ENCODE measurements at places on chromosomes 12 and 14.

DNA sequence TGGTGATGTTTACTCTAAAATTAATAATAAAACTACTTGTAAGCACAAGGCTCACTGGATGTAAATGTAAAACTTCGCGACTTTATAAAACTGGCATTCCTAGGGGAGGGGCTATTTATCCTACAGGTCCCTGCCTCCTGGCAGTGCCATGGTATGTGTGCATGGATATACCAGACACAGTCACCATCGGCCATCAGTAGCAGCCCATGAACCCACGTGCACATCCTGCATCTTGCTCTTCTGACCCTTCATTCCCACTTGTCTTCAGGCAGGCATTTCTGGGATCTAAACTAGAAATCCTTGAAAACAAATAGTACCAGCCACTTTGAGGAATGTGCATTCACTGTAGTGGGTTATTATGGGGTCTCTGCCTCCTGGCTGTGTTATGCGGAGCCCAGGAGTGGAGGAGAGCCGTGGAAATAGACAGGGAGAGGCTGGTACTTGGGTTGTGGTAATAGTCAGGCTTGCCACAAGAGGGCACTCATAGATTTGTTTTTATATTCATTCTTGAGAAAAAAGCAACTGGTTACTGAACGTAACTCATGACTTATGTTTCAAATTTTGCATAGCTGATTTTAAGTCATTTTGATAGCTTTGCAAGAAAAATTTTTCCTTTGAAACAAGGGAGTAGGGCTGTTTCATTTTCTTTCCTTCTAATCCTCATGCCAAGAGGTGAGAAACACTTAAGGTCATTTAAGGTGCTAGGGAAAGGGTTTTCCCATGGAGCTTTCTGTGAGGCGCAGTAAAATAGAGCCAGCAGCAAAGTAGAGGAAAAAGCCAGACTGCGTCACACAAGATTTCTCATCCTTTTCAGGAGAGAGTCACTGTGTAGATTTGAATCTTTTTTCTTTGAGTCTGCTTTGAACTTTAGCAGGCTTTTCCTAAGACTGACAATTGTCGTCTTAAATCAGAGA lies 17.4 kb upstream of the GALNT16 start:
- H3K27ac ChIP-seq, result no peak overlapping the region
- H3K4me3 ChIP-seq, result no peak overlapping the region

DNA sequence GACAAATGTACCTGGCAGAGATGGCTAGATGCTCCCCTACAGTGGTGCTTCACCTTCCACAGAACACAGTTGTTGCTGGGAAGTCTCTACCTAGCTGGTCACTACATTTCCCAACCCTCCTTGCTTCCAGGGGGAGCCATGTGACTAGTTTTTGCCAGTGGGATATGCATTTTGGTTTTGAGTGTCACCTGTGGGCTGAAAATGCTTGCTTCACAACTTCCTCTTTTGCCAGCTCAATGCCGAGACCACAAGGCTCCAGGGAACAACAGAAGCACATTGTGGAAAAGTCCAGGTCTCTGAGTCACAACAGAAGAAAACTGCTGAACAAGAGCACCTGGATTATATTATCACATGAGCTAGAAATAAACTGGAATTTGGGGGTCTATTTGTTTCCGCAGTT lies 48.5 kb upstream of the ARHGAP5 start:
- no peaks in the 10 kb centered on the region for H3K36me3 ChIP-seq
- DNase-seq, result no peak
- H3K4me3 ChIP-seq, result no peak overlapping the region
- H3K4me1 ChIP-seq, result no peaks in the 10 kb centered on the region

GRCh38 chr12:51270067-51270950 lies at the start of gene SMAGP:
TSS of gene SMAGP (minus strand) at chr12:51270415. CDS start at chr12:51269278, 1,137 bp downstream.
- H3K4me1 ChIP-seq, result peaks cover 6% of the 10 kb centered on the region
- peaks cover 4% of the 10 kb centered on the region for H3K27me3 ChIP-seq
- H3K4me3 ChIP-seq, result peak within 1 kb of the TSS; percentile 69
- no peak within 1 kb of the TSS for H3K27ac ChIP-seq
- DNase-seq, result no peak

DNA sequence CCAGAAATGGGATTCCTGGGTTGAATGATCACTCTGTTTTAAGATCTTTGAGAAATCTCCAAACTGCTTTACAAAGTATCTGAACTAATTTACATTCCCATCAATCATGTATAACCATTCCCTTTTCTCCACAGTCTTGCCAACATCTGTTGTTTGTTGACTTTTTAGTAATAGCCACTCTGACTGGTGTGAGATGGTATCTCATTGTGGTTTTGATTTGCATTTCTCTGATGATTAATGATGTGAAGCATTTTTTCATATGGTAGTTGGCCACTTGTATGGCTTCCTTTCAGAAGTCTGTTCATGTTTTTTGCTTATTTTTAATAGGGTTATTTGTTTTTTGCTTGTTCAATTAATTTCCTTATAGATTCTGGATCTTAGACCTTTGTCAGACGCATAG lies 211.8 kb upstream of the AVPR1A start:
- no peak overlapping the region for H3K4me3 ChIP-seq
- H3K36me3 ChIP-seq, result no peaks in the 10 kb centered on the region
- no peak for DNase-seq
- H3K4me1 ChIP-seq, result no peaks in the 10 kb centered on the region

DNA sequence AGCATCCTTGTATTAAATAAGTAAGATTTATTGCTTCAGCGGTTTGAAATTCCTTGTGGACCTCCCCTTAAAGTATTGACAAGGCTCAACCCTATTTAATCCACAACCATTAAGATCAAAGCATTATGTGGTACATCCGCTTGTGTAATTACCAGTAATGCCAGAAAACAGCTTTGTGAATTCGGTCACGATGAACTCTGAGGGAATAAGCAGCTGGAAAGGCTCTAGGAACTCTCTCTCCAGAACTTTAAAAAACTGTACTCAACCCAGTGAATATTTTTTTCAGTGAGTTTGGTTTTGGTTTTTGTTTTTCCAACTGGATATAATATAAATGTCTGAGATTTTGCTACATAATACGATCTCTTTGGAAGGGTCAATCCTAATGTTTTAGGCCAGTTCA lies 49.3 kb upstream of the DIO2 start:
- H3K4me3 ChIP-seq, result no peak overlapping the region
- no peak for DNase-seq
- H3K4me1 ChIP-seq, result no peaks in the 10 kb centered on the region
- no peaks in the 10 kb centered on the region for H3K27me3 ChIP-seq

GRCh38 chr12:88844426-88844825 lies 264.2 kb upstream of the KITLG start:
- no peaks in the 10 kb centered on the region for H3K27me3 ChIP-seq
- H3K27ac ChIP-seq, result no peak overlapping the region
- no peaks in the 10 kb centered on the region for H3K4me1 ChIP-seq
- no peak for DNase-seq
- H3K4me3 ChIP-seq, result no peak overlapping the region

GRCh38 chr14:59464486-59465315 lies 479 bp downstream of the GPR135 start:
- H3K4me1 ChIP-seq, result no peaks in the 10 kb centered on the region
- no peak overlapping the region for H3K27ac ChIP-seq
- no peak for DNase-seq
- H3K27me3 ChIP-seq, result no peaks in the 10 kb centered on the region

DNA sequence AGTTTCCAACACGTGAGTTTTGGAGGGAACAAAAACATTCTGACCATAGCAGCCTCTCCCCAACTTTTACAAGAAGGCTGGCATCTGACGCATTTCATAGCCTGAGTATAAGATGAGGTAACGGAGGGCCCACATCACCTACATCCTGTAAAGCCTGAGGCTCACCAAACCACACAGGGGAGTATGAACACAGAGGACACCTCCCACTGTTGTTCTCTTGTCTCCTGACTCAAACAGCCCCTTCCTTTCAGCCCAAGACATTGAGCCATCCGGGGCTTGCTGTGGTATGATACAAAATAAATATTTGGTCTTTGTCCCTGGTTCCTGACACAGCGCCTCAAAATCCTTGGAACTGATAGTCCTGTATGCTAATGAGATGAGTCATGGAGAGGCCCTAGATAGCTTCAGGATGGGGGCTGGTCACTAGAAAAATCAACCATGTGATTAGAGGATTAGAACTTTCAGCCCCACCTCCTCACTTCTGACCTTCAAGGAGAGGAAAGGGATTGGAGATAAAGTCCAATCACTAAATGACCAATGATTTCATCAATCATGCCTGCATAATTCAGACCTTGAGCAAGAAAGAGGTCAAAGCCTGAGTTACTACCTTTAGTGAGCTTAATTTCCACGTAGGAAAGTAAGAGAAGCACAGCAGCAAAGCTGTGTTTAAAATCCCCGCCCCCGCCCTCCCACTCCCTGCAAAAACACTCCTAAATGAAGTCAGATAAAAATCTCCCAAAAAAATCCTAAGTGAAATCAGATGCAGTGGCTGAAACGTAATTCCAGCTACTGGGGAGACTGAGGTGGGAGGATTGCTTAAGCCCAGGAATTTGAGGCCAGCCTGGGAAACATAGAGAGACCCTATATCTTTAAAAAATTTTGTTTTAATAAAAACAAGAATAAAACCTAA lies 236.4 kb downstream of the PCNX1 start:
- H3K4me1 ChIP-seq, result no peaks in the 10 kb centered on the region
- no peak for DNase-seq
- no peaks in the 10 kb centered on the region for H3K36me3 ChIP-seq
- H3K27me3 ChIP-seq, result no peaks in the 10 kb centered on the region
- H3K4me3 ChIP-seq, result no peak overlapping the region

DNA sequence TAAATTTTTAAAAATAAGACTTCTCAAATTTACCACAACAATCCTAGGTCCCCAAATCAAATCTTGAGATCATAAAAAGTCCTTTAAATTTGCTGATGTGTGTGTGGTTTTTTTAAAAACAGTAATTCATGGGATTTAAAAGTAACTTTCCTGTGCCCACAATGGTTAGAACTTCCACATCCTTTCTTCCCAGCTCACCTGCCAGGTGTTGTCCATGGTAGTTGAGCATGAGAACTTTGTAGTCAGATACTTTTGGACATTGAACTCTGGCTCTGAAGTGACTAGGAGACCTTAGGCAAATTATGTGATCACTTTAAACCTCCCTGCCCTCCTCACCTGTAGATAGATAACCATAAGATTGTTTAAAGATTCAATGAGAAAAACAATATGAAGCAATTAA lies 253.2 kb downstream of the NPAS3 start:
- no peak overlapping the region for H3K27ac ChIP-seq
- DNase-seq, result no peak
- H3K36me3 ChIP-seq, result no peaks in the 10 kb centered on the region
- no peaks in the 10 kb centered on the region for H3K4me1 ChIP-seq
- H3K4me3 ChIP-seq, result no peak overlapping the region
- no peaks in the 10 kb centered on the region for H3K27me3 ChIP-seq

DNA sequence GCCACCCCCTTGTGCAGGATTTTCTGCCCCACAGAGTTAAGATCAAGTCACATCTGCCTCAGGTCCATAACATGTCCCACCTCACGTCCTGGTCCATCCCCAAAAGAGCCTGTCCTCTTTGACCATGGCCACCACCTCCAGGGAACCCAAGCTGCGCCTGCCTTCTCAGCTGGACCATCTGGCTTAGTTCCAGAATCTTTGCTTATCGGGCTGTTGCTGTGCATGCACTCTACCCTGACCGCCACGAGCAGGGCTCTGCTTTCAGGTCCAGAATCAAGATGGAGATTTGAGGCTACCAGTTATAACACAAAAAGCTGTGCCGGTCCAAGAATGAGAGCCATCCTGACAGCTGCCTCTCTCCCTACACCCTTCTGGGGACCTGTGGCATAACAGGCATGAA lies 326.7 kb downstream of the DPF3 start:
- no peak overlapping the region for H3K4me3 ChIP-seq
- H3K27ac ChIP-seq, result no peak overlapping the region
- H3K27me3 ChIP-seq, result no peaks in the 10 kb centered on the region
- H3K4me1 ChIP-seq, result no peaks in the 10 kb centered on the region
- H3K36me3 ChIP-seq, result no peaks in the 10 kb centered on the region

DNA sequence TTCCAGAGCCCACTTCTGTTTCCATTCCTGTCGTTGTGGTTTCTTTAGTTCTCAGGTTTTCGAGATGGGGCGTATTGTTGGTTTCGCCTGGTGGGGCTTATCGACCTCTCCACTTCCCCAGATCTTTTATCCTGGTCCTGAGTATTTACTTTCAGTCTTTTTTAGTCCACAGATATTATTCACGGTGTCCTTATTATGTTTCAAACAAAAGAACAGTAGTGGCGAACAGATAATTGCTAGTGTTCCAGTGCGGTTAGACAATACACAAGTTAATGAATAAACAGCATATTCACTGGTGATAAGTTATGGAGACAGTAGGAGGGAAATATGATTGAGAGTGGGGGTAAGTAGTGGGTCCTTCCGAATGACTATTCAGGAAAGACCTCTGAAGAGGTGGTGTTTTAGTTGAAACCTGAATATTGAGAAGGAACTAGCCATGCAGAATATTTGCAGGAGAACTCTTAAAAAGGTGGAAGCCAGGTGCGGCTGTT lies 668 bp downstream of the TMEM260 start:
- H3K27ac ChIP-seq, result peak overlapping the region; percentile 88
- DNase-seq, result no peak

DNA sequence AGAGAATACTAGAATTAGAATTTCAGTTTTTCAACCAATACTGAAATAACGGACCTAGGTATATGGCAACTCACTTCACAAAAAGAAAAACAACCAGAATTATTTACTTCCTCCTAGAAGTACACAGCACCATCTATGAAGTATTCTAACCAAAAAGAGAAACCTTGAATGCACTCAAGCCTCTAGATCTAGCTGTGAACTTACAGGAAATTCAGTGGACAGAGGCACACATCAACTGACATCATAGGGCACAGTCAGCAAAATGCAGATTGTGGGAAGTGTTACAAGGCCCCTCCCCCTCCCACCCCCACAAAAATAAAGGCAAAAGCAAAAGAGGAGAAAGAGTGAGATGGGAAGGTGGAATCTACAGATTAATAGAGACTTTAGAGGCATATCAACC lies 102.4 kb downstream of the TMTC1 start:
- no peak overlapping the region for H3K4me3 ChIP-seq
- peaks cover 4% of the 10 kb centered on the region for H3K27me3 ChIP-seq
- no peak overlapping the region for H3K27ac ChIP-seq
- no peaks in the 10 kb centered on the region for H3K4me1 ChIP-seq

- no peaks in the 10 kb centered on the region for H3K36me3 ChIP-seq
- DNase-seq, result no peak
- no peaks in the 10 kb centered on the region for H3K4me1 ChIP-seq
- H3K27ac ChIP-seq, result no peak overlapping the region
- H3K27me3 ChIP-seq, result peaks cover 6% of the 10 kb centered on the region
These were observed 13.2 kb upstream of the SLC8A3 start for GRCh38 chr14:70201994-70202393.

GRCh38 chr12:9243999-9244649 lies 35.9 kb upstream of the PZP start:
- H3K4me1 ChIP-seq, result no peaks in the 10 kb centered on the region
- H3K36me3 ChIP-seq, result no peaks in the 10 kb centered on the region
- no peak overlapping the region for H3K27ac ChIP-seq
- DNase-seq, result no peak
- no peak overlapping the region for H3K4me3 ChIP-seq
- peaks cover 13% of the 10 kb centered on the region for H3K27me3 ChIP-seq

GRCh38 chr12:105555556-105556295 lies 225.2 kb downstream of the C12orf75 start:
- H3K27me3 ChIP-seq, result no peaks in the 10 kb centered on the region
- H3K27ac ChIP-seq, result 0 out of 2 replicates have a peak overlapping the region, but pooled peaks have one; percentile 24

All from Panc1 (cell line).